ENCODE measurements at places on chromosomes 12 and 14.

DNA sequence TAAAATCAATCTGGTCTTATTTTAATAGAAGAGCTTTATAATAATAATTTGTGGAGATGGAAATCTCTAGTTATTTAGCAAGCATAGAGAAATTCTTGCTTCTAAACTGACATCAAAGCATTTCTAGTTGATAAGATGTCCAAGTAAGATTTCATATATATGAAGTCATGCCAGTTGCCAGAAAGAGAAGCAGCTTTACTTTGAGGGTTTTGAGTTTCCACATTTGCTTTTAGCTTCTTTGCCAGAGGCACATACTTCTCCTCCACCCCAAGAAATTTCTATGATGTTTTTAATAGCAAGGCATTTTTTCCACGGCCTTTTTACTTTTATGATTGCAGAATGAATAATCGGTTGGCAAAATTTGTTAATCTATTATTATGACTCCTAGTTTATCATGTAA lies 24.2 kb upstream of the YAF2 start:
- no peak for DNase-seq

GRCh38 chr12:6936636-6937480 lies 6.8 kb upstream of the RNU7-1 start:
- DNase-seq, result peak; percentile 55

DNA sequence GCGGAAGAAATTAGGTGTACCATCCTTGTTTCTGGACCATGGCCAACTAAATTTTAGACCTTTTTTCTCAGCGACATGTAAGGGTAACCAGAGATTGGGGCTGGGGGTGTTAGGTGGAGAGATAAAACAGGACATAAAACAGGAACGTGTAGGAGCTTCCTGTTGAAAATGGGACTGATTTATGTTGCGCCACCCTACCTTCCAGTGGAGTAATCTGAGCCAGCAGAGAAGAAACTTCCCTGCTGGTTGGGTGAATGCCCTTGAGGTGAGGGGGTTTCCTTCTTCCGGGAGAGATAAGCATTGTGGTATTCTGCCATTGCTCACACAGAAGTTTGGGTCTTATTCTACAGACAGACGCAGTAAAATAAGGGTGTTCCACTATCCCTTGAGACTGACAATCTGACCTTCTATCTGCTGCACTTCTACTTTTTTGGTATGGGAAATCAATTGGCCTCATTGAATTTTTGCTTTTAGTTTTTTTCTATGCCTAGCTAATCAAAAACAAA lies 417.6 kb downstream of the PCNX1 start:
- peak; percentile 28 for DNase-seq

GRCh38 chr14:32038876-32039275 lies 38.2 kb upstream of the ARHGAP5 start:
- DNase-seq, result no peak

- DNase-seq, result no peak
Observed at GRCh38 chr12:26737487-26738030, 95.4 kb downstream of the ITPR2 start.

DNA sequence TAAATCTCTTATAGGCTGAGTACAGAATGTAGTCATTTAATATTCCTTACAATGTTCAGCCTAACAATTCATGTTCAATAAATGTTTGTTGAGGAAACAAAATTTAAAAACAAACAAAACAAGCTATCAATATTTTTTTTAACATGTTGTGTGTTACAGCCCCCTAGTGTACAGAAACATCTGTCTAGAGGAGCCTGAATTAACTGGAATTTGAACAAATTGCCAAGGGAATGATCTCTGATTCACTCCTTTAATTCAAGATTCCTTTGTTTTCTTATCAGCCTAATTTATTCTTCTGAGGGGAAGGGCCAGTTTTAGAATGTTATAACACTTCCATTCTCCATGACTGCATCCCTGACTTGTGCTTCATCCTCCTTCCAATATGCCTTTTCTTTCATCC lies 127.2 kb downstream of the CMAS start:
- DNase-seq, result no peak

DNA sequence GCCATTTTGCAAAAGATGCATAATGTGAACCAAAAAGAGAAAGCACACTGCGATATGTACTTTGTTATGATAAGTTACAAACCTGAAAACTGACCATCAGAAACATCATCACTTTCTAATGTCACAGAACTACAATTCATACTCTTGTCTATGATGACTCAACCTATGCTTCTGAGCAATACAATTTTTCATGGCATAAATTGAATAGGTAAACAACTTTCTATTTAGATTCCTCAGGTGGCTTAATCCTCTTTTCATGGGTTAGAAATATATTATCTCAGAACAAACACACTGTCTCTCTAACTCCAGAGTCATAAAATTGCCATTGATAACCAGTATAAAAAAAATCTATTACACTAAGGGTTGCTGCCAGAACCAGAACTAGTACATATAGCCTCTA lies 1715.0 kb upstream of the FLRT2 start:
- no peak for DNase-seq

DNA sequence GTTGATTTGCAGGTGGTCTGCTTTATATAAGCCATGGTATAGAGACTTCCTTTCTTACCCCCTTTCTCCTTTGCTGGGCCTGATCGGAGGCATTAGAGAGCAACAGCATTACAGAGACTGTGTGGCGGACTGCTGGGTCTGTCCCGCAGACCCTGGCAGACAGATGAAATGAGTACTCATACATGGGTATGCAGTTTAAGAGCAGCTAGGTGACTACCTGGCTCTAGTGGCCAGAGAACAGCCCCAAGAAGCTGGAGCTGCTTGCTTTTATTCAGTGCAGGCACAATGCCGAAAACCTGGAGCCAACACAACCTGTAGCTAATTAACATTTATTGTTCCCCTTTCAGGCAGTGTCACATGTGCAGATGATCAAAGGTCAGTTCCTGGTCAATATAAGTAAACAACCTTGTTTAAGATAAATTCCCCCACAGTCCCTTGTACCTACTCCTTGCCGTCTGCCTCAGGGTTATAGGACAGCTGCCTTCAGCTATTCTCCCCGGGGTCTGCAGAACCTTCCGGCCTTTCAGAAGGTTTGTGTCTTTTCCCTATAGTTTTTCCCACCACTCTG lies 160.0 kb downstream of the TRHDE start:
- no peak for DNase-seq

DNA sequence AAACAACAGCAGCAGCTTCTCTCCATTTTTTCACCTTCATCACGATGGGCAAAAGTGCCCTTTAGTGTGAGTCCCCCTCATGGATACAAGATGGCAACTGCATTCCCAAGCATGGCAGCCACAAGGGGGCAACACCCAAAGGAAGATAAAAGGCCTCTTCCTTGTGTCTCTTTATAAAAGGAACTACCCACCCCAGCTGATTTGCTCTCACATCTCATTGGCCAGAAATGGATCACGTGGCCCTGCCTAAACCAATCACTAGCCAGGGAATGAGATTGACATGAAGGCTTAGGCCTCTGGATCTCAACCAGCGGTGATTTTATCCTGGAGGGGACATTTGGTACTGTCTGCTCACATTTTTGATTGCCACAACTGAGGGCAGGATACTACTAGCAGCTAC lies 21.9 kb upstream of the IFT81 start:
- DNase-seq, result no peak

DNA sequence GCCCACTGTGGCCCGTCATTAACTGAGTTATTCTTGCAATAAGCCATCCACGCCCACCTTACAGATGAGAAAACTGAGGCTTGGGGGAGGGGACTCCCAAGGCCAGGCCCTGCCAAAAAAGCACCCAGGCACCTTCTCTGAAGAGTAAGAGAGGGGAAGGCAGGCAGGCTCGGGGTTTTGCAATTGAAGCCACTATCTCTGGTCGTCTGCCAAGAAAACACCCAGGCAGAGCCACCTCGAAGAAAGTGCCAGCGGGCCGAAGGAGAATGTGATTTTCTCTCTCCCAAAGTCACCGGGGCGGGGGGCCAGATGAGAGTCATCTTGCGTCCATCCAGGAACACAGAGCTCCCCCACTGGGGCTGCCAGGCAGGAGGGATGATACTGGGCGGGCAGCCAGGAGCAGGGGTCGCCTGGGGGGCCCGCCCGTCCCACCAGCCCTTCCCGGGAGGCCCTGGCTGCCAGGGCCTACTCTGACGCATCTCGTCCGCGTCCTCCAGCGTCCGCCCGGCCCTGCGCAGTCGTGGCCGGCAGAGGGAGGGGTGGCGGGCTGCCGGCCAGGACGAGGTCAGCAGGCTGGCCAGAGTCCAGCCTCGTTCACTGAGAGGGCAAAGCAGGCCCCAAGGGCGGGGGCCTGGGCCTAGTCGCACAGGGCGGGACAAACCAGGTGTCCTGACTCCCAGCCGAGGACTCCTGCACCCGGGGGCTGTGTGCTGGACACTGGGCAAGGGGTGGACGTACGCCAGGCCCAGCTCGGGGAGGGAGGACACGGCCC lies 74.3 kb downstream of the RFLNA start:
- no peak for DNase-seq

DNA sequence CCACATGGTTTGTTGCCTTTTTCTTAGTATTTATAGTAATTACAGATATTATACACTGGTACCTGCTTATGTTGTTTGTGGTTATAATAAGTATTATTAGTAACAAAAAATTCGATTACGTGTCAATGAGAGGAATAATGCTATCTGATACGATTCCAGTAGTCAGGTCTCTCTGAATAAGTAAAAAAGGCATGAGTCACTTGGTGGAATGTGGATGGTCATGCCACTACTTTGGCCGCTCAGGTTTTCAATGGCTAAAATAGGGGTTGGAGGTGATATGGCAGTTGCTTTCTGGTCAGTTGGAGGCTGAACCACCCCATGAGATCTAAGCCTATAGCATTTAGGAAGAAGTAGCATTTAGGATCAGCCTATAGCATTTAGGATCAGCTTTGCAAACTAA lies 255.9 kb downstream of the NPAS3 start:
- no peak for DNase-seq

GRCh38 chr12:17609153-17609552 lies 480.8 kb downstream of the RERGL start:
- no peak for DNase-seq

- no peak for DNase-seq
Observed at GRCh38 chr12:170371-171225, 43.4 kb downstream of the SLC6A12 start.

GRCh38 chr12:10247436-10248058 lies 34.9 kb downstream of the GABARAPL1 start:
- no peak for DNase-seq

- DNase-seq, result no peak
Observed at GRCh38 chr14:28300356-28300755, 466.2 kb upstream of the FOXG1 start.

- no peak for DNase-seq
Observed at GRCh38 chr14:94612174-94612573, at the start of gene SERPINA3. TSS of gene SERPINA3 (plus strand) at chr14:94612391. CDS start at chr14:94614442, 2,051 bp downstream.

GRCh38 chr12:16228067-16228466 lies 49.4 kb downstream of the SLC15A5 start:
- DNase-seq, result no peak

DNA sequence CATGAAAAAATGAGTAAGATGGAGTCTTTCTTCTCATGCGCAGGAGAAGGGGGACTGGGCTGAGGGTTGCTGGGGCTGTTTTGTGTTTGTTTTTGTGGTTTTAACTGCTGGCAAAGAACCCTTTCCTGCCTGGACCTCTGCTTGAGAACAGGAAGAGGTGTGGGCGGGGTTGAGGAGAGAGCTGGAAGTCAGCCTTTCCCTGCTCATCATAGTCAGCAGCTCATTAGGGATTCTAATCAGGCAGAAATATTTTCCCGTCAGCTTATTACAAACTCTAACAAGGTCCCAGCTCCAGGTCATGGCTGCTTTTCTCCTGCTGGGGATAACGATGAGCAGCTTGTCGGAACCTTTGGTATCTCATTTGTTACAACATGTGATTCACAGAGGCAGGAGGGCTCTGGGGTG lies 185.0 kb upstream of the NRXN3 start:
- no peak for DNase-seq

GRCh38 chr12:6062757-6063735 lies 61.4 kb downstream of the VWF start:
- DNase-seq, result peak; percentile 67

Data from T-cell (primary cell).